Chondrocyte (in vitro differentiated cells): ENCODE measurements at places on chromosomes 1 and 21. TPM values are rescaled to one million over a fixed set of nuclear protein-coding genes. Genes with fewer than 3 reads are reported as not detected.

The PPIE gene
- total RNA-seq = 31.5 to 32.7 TPM (median 32.6 TPM) in 3 replicates

The ELF3 gene
- 0.10 to 0.40 TPM (median 0.36 TPM) in 3 replicates for total RNA-seq

The RIPPLY3 gene
- total RNA-seq = 0.21 to 0.37 TPM in 2 of 3 replicates, not detected in the other

The MXRA8 gene
- total RNA-seq = 154 to 238 TPM (median 158 TPM) in 3 replicates

The KCNJ9 gene
- total RNA-seq = not detected in 3 replicates

The UTS2 gene
- total RNA-seq = not detected in 3 replicates

GRCh38 chr1:183804916-183805841, at the start of gene RGL1:
TSS of gene RGL1 (plus strand) at chr1:183805120. CDS start at chr1:183805298, 178 bp downstream.
- DNase-seq = no peak

DNA sequence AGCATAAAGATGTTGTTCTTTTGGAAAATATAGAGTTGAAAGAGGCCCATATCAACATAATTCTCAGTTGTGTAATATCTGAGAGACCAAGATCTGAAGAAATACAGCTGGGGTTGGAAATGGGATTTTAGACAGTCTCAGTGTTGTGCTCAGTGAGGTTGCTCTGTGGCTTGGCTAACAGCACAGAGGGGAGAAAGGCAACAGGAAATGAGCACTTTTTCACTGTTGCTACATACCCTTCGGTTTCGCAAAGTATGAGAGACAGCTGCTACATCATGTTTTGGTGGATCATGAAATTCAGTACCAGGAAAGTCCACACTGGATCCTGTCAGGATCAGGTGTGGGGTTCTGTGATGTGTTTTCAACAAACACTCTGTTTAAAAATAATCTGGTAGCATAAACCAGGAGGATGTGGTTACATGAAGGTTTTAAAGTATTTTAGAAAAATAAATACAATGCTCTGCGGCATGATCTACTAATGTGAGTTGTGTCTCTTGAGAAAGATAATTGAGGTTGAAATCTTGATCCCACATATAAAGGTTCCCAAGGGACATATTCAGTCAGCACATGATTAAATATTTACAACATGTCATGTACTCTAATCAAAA, 7.0 kb upstream of the GPR88 start:
- DNase-seq = no peak

GRCh38 chr1:87867626-87868025, 538.9 kb downstream of the LMO4 start:
- DNase-seq = no peak

DNA sequence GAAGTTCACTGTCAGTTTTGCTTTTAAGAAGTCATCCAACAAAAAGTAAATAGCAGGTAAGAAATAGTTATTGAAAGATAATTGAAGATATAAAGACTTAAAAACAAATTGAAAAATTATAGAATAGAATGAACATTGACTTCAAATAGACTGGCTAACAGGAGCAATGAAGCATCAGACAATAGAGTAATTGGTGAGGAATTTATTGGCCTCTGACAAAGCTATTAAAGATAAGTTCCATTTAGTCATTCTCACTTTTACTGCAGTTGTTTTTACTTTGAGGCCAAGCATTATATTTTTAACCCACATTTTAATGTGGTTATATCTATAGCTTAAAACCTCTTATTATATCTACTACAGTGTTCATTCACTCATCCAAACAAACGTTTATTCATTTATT, 228.8 kb upstream of the ADGRL2 start:
- DNase-seq = no peak

DNA sequence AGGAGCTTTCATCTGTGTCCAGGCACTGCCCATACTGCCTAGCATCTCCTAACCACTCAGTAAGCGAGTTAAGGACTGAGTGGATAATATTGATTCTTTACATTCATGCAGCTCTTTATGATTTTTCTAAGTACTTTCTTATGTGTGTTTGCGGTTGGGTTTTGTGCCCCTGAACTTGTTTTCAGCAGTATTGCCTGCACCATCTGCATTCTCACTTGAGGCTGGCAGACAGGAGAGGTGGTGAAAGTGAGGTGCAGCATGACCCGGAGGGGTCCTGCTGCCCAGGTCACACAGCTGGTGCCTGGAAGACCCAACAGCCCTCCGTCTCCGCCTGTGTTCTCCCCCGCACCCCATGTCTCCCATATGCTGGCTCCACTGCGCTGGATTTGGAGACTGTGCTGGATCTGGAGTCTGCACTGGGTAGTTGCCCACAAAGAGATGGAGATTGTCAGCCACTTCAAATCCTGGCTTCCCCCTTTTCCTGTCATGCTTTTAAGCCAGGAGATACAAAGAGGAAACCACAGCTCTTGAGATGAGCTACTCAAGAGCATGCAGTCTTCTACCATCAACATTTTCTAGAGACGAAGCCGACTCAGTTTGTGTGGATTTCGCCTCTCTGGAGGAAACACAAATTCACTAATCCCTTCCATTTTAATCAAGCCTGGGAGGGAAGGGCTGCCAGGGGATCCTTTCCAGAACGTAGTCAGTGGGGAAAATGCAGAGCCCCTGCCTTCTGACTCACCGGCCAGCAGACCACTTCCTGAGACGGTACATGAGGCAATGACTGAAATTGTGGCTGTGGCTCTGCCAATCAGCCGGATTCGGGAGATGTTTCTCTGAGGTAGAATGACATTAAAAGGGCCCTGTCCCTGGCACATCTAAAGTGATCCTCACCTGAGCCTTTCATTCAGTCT, 71.7 kb upstream of the ANGPTL1 start:
- DNase-seq = no peak

DNA sequence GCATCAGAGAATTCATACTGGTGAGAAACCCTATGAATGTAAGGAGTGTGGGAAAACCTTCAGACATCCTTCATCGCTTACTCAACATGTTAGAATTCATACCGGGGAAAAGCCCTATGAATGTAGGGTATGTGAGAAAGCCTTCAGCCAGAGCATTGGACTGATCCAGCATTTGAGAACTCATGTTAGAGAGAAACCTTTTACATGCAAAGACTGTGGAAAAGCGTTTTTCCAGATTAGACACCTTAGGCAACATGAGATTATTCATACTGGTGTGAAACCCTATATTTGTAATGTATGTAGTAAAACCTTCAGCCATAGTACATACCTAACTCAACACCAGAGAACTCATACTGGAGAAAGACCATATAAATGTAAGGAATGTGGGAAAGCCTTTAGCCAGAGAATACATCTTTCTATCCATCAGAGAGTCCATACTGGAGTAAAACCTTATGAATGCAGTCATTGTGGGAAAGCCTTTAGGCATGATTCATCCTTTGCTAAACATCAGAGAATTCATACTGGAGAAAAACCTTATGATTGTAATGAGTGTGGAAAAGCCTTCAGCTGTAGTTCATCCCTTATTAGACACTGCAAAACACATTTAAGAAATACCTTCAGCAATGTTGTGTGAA, 12.8 kb downstream of the ZFP69B start:
- DNase-seq = no peak

GRCh38 chr1:114075546-114076242, 78.0 kb downstream of the SYT6 start:
- DNase-seq = no peak

DNA sequence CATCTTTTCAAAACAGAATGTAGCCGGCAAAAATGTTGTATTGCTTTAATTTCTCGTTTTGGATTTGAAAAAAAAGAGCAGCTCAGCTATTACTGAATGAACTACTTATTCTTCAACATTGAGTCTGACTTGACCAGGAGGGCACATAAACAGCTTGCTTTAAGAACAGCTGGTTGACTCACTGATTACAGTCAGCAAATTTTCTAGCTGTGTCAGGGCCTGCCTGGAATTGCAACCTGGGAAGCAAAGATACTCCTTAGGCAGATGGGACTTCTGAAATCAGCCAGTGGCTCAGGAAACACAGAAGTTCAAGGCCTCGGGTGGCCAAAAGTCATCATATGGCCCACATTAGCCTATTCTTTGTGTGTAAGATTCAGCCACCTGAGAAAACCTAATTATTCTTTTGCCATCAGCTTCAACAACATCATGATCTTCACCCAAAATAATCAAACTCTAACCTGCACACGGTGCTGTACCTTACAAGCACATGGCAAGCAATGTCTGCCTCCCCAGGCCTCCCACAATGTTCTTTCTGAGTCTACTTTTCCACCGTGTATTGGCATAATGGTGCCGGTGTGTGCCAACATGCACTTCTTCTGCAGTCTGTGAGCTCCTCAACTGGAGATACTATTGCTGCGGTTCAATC, 307.2 kb downstream of the HHIPL2 start:
- DNase-seq = no peak

DNA sequence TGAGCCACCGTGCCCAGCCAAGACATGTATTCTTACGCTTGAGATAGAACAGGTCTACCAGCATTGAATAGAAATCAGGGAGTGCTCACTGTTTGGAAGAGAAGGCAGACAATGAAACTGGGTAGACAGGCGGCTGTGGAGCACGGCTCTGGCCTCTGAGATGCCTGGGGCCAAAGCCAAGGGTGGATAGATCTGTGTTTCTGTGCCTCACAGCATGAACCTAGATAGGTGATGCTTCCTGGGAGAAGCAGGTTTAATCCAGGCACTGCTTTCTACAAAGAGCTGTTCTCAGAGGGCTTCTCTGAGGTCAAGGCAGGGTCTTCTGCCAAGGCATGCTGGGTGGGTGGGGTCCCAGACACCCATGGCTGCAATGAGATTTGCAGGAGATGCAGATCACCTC, 24.6 kb upstream of the PRSS38 start:
- no peak for DNase-seq

GRCh38 chr1:53467391-53467790, 8.2 kb downstream of the DMRTB1 start:
- no peak for DNase-seq

DNA sequence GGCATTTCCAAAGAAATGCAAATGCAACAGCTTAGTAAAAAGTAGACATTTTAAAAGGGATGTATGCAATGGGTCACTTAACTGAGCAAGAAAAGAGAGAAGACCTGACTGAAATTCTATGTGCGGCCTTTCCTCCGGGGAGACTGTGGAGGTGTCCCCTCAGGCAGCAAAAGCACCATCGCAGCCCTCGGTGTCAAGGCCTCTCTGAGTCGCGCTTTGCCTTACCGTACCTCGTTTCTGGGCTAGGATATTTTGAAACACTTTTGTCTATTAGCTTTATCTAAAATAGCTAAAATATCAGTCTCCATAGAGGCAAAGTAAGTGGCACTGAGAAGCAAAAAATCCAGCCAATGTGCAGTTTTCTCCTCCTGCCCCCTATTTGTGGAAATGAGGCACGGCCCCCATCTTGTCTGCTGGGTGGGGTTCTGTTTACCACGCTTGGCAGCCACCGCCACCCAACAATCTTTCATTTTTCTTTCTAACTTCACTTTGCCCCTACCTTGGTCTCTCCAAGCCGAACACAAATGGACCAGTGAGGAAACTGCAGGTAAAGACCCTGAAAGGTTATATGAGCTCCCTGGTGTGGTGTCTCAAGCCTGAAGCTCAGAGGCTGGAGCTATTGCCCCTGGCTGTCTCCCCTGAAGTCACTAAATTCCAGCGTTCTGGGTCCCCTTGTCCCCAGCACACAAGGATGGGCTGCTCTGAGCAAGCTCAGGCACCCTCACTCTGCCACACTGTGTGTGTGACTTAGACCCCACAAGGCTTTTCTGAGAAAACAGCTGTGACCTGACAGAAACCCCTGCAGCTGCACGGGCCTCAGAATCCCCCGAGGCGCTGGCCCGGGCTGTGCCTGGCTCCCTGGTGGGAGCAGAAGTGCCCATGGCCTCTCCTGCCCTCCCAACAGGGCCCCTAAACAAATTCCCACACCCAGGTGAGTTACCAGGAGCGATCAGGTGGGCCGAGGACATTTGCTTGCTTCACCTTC, 1.6 kb downstream of the CD247 start:
- DNase-seq = no peak

DNA sequence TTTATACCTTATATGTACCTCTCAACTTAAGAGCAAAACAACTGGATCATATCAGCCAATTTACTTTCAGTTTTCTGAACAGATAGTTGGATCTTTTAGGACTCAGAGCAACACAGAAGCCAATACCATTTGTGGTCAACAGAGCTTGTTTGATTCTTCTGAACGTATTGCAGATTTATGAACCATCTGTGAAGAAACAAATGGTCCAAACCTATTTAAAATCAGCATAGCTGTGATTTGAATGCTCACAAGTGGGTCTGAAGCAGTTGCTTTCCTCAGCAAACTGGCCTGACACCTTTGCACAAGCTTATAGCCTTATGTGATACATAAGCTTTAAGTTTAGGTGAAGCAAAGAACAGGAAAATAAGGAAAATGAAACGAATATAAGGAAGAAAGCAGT, 147.6 kb downstream of the LRRIQ3 start:
- no peak for DNase-seq

DNA sequence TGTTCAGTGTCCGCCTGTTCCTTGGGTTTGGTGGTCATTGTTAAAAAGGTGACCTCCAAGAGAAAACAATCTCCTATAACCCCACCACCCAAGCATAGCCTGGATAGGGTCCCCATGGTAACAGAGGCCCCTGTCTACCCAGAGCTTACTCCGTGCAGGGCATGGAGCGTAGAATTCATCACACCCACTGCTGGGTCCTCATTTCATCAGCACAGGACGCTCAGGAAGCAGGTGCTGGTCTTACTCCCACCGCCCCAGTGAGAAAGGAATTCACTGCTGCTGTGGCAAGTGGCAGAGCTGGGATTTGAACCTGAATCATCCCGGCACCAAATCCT, 37.0 kb downstream of the ARHGEF10L start:
- no peak for DNase-seq

GRCh38 chr1:39854314-39854713, 29.0 kb downstream of the TRIT1 start:
- DNase-seq = no peak

DNA sequence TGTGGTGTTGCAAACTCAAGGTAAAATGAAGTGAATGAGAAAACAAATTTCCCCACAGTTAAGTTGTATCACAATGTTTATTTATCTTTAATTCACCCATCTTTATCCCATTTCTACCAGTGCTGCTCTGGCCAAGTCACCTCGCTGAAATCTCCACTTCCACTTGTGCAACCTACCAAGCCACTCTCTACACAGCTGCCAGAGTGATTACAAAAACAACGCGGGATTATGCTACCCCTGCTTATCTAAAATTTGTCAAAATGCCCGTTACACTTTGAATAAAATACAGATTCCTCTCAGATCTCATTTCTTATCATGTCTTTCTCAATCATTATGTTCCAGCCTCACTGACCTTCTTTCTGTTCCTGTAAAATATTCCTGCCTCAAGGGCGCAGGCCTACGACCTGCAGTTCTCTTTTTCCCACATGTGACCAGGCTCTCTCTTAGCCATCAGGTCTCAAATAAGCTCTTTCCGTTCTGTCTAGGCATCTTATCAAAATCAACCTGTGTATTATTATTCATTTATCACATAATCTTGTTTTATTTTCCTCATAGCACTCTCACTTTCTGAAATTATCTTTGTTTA, 95.6 kb downstream of the NTMT2 start:
- DNase-seq = no peak

DNA sequence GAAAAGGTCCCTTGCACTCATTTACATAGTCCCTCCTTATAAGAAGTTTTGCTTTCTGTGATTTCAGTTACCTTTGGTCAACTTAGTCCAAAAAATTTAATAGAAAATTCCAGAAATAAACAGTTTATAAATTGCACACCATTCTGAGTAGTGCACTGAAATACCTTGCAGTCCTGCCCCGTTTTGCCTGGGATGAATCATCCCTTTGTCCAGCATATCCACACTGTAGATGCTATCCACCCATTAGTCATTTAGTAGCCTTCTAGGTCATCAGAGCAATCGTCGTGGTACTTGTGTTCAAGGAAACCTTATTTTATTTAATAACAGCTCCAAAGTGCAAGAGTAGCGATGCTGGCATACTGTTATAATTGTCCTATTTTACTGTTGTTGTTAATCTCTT, 38.0 kb downstream of the SPRTN start:
- no peak for DNase-seq

- DNase-seq = no peak
Measured at GRCh38 chr1:55380355-55380970, 165.3 kb upstream of the USP24 start.
